ENCODE measurements at places on chromosomes 6 and 20. TPM values are rescaled to one million over a fixed set of nuclear protein-coding genes. Genes with fewer than 3 reads are reported as not detected.

ZC3H12D gene
- total RNA-seq: 1.9 TPM

- DNase-seq: no peak
- no peaks in the 10 kb centered on the region for H3K27me3 ChIP-seq
- H3K4me1 ChIP-seq: no peaks in the 10 kb centered on the region
- H3K4me3 ChIP-seq: no peak overlapping the region
- H3K27ac ChIP-seq: no peak overlapping the region
Measured at GRCh38 chr6:4441981-4442434, 306.6 kb upstream of the ECI2 start.

DNA sequence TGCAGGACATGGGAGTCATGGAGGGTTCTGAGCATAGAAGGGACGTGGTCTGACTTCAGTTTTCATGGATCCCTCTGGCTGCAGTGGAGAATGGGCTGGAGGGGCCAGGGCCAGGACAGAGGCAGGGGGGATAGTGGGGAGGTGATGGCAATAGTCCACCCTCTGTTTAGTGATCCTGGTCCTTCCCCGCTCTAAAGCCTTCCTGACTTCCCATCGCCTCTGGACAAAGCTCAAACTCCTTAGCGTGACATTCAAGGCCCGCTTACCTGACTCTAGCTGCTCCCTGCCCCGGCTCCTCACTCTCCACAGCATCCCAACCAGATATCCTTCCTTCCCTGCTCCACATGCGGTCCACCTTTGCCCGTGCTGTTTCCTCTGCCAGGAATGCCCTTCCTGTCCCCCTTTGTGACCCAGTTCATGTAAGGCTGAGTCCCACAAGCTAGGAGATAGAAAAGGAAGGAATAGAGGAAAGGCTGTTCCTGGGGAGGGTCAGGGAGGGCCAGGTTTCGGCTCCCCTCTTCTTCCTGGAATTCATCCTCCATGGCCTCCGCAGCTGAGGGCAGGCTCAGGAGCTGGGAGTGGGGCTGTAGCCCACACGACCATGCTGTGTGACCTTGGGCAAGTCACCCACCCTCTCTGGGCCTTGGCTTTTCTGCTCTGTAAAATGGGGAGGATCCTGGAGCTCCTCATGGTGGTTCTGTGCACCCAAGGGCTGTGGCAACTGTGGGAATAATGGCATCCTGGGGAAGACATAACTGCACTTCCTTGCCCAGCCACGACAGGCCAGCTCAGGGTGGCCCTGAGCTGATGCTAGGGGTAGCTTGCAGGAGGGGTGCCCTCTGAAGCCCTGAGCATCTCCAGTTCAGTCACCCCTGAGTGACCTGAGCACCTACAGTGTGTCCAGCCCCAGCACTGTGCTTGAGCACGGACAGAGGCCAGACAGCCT, 116.1 kb downstream of the CEBPB start:
- no peaks in the 10 kb centered on the region for H3K27me3 ChIP-seq
- H3K27ac ChIP-seq: peak overlapping the region; percentile 98
- no peak overlapping the region for H3K4me3 ChIP-seq
- H3K36me3 ChIP-seq: no peaks in the 10 kb centered on the region
- peaks cover 51% of the 10 kb centered on the region for H3K4me1 ChIP-seq

DNA sequence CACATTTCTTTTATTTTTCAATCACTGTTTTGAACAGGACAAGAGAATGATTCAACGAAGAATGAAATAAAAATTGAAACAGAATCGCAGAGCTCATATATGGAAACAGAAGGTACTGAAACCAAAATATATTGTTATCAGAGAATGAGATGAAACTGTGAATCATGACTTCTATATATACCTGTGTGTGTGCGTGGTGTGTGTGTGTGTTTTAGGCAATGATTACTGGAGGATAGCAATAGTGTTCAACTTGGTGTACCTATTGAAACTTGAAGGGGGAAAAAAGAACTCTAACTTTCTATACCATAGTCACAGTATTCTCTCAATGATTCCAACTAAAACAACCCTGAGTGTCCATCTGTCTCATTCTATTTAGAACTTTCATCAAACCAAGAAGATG, 586.6 kb downstream of the KIF16B start:
- H3K36me3 ChIP-seq: no peaks in the 10 kb centered on the region
- no peak overlapping the region for H3K27ac ChIP-seq
- H3K4me1 ChIP-seq: no peaks in the 10 kb centered on the region
- H3K4me3 ChIP-seq: no peak overlapping the region
- DNase-seq: no peak

DNA sequence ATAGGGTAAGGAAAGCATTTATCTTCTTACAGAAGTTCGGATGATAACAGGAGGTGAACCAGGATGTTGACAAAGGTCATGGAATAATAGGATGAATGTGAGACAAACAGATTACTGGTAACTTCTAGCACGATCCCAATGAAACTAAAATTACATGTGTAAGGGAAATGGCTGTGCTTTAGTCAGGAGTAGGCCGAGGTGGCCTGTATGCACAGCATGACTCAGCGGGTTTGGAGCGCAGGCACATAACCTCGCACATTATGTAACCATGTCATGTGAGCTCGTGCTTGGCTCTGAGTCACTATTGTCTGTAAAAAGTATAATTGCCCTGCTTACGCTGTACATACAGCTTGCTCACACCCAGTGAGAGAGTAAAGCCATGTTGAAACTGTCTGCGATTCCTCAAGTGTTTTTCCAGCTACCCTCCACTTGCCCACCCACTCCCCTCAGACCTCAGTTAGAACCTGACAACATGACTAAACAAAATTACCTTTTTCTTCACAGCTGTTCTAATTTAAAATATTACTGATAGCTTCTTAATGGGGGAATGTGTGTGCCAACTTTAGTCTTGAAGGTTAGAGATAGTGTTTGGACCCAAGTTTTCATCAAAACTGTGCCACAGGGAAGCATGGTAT, 8.2 kb downstream of the CYB5R4 start:
- H3K27me3 ChIP-seq: no peaks in the 10 kb centered on the region
- no peaks in the 10 kb centered on the region for H3K4me1 ChIP-seq
- H3K27ac ChIP-seq: peak overlapping the region; percentile 9
- H3K4me3 ChIP-seq: no peak overlapping the region
- H3K36me3 ChIP-seq: no peaks in the 10 kb centered on the region

- no peak overlapping the region for H3K27ac ChIP-seq
- H3K36me3 ChIP-seq: no peaks in the 10 kb centered on the region
- H3K4me3 ChIP-seq: no peak overlapping the region
- DNase-seq: no peak
- no peaks in the 10 kb centered on the region for H3K4me1 ChIP-seq
Measured at GRCh38 chr6:47670851-47671250, 27.5 kb upstream of the ADGRF4 start.

GRCh38 chr6:144350528-144350880, 65.4 kb downstream of the UTRN start:
- peak overlapping the region; percentile 13 for H3K4me3 ChIP-seq
- no peaks in the 10 kb centered on the region for H3K36me3 ChIP-seq
- H3K27me3 ChIP-seq: no peaks in the 10 kb centered on the region
- peaks cover 56% of the 10 kb centered on the region for H3K4me1 ChIP-seq
- no peak for DNase-seq
